Activated naive CD8-positive, alpha-beta T cell treated with anti-CD3 and anti-CD28 coated beads for 36 hours (primary cell): ENCODE measurements at places on chromosomes 2 and 18. TPM values are rescaled to one million over a fixed set of nuclear protein-coding genes. Genes with fewer than 3 reads are reported as not detected.

DNA sequence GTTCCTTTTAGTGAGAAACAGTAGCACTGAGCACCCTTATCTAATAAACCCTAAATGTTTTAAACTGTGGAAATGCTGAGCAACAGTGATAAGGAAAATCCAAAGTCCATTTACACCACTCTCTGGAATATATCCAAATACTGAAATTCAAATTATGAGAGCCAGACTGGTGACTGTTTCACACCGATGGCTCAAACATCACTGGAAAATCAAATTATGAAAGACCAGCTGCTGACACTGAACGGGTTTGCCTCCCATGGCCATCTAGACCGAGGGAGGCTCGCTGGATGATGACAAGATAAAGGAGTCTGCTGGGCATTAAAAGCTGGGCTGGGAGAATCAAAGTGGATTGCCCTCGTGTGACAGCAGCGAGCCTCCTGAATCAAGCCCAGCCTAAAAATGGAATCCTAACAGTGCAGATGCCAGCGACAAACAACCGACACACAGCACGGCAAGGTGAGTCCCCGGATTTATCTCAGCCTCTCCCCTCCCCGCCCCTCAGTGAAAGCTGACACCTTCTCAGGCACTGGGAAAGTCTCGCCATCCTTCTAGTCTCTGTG, 30.3 kb downstream of the SERPINE2 start:
- no peak for DNase-seq

DNA sequence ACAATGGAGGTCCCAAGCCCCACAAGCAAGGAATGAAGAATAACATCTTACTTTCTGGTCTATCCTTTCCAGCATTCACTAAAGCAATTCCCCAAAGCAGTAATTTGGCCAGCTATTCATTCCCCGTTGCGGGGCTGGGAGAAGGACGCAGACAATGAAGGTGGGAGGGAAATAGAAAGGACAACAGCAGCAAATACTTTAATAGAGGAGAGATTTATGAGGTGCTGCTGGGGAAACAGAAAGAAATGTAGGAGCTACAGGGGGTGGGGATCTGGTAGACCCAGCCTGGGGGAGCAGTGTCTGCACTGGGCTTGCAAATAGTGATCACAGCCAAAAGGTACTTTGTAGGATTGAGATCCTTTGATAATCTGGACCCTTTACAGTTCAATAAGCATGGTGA, 13.9 kb upstream of the ATL2 start:
- no peak for DNase-seq

GRCh38 chr2:171327043-171327496, 106.7 kb downstream of the METTL8 start:
- DNase-seq, result no peak

DNA sequence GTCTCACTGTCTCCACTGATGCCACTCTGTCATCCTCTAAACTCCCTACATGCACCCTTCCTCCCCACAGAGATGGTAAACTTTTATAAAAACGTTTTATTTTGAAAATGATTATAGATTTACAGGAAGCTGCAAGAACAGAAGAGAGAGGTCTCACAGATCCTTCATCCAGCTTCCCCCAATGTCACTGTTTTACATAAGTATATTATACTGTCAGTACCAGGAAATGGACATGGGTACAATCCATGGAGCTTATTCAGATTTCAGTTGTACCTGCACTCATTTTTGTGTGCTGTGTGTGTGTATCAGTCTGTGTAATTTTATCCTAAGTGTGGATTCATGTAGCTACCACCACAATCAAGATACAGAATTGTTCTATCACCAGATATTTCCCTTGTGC, 46.7 kb upstream of the FOXI3 start:
- DNase-seq, result no peak

- DNase-seq, result no peak
Measured at GRCh38 chr2:38778687-38779082, 675 bp downstream of the GEMIN6 start.

DHRS9 gene
- total RNA-seq, result not detected

LCT gene
- 0.34 TPM for total RNA-seq
